HAP-1 (cell line): ENCODE measurements at places on chromosomes 1 and 21.

DNA sequence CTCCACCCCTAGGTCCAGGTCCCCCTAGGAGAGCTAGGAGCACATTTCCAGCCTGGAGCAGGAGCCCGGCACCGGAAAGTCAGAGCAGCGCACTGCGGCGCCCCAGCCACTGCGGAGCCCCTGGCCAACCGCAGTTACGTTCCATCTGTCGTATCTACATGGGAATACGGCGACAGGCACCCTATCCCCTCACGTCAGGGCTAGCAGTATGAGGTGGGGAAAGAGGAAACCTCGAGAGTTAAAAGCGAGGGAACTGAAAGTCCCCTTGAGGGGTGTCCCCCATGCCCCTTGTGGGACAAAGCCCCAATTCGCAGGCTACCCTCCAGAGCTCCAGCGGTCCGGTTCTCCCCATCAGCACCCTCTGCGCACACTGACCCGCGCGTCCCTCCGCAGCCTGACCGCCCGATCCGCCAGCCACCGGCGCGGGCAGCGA is 995 bp downstream of the COLGALT2 start:
- DNase-seq = peak; percentile 56

DNA sequence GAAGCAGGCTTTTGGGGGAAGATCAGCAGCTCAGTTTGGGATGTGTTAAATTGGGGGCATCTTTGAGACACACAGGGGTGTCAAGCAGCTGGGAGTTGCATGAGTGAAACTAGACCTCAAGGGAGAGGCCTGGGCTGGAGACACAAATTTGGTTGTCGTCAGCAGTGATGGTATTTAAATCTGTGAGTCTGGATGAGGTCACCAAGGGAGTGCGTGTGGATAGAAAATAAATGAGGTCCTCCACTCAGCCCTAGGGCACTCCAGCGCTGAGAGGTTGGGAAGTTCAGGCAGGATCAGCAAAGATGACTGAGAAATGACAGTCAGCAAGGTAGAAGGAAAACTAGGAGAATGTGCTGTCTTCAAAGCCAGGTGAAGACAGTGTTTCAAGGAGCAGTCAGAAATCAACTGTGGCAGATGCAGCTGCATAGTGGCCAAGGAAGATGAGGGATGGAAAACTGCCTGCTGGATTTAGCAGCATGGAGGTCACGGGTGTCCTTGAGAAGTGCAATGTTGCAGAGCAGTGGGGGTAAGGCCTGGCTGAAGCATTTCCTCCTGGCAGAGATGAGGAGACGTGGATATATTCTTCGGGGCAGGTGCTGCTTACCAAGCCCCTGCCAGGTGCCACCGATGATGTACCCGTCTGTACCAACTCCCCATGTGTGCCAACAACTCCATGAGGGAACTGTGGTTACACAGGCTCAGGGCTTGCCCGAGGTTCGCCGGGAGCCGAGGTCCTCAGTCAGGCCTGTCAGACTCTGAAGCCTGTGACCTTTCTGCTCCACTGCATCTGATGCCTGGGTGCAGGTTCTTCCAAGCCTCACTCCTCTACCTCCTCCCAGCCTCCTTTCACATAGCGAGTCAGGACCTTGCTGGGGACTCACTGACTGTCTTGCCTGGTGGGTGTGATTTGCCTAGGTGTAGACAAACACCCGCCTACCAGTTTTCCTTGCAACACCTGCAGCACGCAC is 11.3 kb downstream of the MAP7D1 start:
- DNase-seq = no peak

- DNase-seq = no peak
Measured at GRCh38 chr1:209875515-209875914, 47.7 kb downstream of the UTP25 start.

DNA sequence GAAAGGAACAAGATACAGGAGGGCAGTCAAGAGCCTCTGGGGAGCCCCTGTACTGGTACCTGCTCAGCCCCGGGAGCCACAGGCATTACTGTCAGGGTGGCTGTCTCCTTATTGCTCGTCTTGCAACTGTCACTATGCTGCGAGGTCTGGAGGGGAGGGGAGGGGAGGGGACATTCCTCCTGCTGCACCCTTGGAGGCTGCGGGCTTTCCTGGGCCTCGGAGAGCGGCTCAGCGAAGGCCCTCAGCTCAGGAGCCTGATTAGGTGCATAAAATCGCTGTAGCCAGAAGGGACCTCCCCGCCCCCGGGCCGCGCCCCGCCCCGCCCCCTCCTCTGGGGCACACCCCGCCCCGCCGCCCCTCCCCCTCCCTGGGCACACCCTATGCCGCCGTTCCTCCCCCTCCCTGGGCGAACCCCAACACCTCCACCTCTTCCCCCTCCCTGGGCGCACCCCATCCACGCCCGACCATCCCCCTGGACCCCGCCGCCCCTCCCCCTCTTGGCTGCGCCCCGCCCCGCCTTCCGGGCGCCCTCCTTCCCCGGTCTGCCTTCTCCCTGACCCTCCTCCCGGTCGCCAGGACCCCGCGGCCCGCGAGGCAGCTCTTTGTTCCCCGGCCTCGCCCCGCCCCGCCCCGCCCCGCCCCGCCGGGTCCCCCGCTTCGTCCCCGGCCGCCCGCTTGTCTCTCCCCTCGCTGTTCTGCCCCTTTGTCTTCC is 35.5 kb downstream of the CACHD1 start:
- no peak for DNase-seq

DNA sequence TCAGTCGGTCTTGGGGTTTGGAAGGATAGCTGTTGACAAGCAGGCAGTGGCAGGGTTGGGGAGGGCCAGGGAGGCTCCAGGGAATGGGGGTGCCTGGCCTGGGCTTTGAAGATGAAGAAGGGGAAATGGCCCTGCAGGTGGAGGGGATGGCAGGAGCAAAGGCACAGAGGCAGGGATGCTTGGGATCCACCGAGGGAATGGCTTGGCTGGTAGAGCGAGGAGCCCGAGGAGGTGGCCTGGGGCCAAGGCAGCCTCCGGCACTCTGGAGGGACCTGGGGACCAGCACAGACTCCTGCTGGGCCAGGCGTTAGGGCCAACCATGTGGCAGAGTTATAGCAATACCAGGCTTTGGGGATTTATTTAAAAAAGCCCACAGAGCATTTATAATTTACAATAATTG is 62.9 kb upstream of the EDN2 start:
- no peak for DNase-seq

GRCh38 chr21:29793712-29794111 is 146.1 kb downstream of the GRIK1 start:
- no peak for DNase-seq

DNA sequence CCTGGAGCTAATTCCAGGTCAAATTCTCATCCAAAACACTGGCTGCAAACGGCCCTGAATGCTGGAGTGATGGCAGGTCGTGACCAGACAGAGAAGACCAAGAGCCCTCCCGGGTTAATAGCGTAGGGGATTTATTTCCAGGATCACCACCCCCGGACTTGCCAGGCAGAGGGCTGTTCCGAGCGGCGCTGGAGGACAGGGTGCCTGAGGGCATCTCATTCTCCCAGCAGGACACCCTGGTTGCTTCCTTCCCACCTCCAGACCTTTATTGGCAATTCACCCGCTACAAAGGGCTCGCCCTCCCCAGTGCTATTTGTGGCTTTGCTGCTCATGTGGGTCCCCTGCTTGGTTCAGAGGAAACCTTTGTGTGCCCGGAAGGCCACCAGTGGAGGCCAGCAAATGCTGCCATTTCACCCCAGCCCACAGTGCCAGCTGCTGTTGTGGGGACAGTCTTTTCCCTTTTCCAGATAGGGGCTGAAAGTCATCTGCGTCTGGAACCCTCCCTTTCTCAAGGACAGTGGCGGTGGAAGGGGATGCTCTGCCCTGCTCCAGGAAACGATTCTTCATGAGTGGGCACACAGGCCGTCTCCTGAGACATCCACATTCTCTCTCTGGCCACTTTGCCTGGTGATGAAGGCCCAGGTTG is 19.0 kb upstream of the C1orf174 start:
- DNase-seq = no peak
